Placental pericyte (primary cell): ENCODE measurements at places on chromosomes 7 and 10. TPM values are rescaled to one million over a fixed set of nuclear protein-coding genes. Genes with fewer than 3 reads are reported as not detected.

Gene PPP1R17
- total RNA-seq = not detected in 2 replicates

Gene PDAP1
- 42.1 and 74.0 TPM in 2 replicates for total RNA-seq

Gene HOXA3
- total RNA-seq = 2.3 TPM in 1 of 2 replicates, not detected in the other

Gene INSYN2A
- under 0.01 and 0.14 TPM in 2 replicates for total RNA-seq

Gene ITPRID1
- not detected in 2 replicates for total RNA-seq

Gene MKRN1
- 38.2 and 79.4 TPM in 2 replicates for total RNA-seq

Gene KCND2
- total RNA-seq = 2.4 and 9.6 TPM in 2 replicates

Gene NPC1L1
- total RNA-seq = under 0.01 TPM in 1 of 2 replicates, not detected in the other

Gene SHLD2
- 22.5 and 50.1 TPM in 2 replicates for total RNA-seq

Gene BTAF1
- total RNA-seq = 41.6 and 49.4 TPM in 2 replicates

Gene C7orf57
- under 0.01 TPM in 1 of 2 replicates, not detected in the other for total RNA-seq

Gene HOXA5
- total RNA-seq = under 0.01 and 3.4 TPM in 2 replicates

Gene PNLIPRP3
- not detected in 2 replicates for total RNA-seq
